EH (cell line): ENCODE measurements at places on chromosomes 1 and 21.
A peak's percentile ranks its signal among the peaks of the same experiment; 100 is the strongest.

DNA sequence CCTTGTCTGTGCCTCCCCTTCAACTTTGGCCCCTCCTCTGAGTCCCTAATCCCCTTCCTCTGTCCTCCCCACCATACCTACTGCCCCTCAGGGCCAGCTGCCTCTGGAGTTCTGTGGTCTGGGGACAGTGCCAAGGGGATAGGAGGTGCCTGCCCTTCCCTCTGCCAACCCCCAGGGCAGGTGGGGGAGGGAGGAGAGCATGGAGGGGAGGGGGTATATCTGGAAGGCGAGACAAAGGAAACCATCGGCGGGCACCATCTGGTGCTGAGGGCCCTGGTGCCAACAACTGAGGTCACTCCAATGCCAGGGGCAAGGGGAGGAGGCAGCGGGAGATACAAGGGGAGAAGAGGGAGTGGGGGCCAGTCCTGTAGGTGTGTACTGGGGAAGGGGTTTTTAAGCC lies 9.6 kb downstream of the RAB25 start:
- DNase-seq: no peak

- no peak for DNase-seq
Measured at GRCh38 chr1:208421486-208421885, 177.3 kb upstream of the PLXNA2 start.

DNA sequence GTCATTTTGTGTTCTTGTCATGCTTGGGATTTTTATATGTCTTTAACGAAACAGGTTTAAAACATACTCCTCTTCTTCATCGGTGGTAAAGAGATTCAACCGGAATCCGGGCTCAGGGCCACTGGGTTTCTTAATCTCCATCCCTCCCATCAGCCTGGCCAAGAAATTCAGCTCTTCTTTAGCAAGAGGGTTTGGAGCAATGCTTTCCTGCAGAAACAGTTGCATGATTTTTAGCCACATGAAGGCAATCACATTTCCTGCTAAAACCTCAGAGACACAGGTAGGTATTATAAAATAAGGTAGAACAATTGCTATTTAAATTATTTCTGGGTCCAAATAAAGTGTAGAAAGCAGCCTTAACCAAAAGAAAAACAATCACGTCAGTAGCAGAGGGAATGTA lies 22.7 kb upstream of the LSM10 start:
- DNase-seq: peak; percentile 16

DNA sequence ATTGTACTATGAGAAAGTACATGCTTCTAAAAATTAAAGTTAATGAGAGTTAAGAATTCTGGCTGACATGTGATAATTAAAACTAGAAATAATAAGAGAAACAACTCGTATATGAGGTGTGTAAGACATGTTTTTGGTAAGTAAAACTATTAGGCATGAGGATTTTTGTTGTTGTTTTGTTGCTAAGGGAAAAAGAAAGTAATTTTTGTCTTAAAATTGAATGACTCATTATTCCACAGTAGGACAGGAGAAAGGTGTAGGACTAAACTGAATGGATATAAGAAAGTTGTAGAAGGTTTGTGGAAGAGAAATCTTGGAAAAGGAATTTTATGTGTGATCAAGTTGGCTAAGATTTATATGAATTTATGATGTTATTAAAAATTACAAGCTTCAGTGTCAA lies 54.8 kb downstream of the TBX19 start:
- DNase-seq: no peak

DNA sequence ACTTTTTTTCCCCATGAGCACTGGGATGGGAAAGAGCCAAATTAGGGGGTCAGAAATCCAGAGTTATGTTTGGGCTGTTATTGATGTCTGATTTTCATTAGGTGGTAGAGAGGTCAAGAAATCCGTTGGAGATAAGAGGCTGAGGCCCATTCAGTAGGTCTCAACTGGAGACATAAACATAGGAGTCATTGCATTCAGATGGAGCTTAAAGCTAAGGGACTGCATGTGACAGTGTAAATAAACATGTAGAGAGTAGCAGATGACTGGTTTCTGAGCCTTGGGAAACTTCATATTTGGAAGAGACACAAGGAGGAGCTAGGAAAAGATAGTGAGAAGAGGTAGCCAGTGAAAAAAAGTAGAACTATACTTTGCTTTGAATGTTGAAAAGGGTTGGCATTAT lies 11.7 kb downstream of the PTPRC start:
- no peak for DNase-seq

DNA sequence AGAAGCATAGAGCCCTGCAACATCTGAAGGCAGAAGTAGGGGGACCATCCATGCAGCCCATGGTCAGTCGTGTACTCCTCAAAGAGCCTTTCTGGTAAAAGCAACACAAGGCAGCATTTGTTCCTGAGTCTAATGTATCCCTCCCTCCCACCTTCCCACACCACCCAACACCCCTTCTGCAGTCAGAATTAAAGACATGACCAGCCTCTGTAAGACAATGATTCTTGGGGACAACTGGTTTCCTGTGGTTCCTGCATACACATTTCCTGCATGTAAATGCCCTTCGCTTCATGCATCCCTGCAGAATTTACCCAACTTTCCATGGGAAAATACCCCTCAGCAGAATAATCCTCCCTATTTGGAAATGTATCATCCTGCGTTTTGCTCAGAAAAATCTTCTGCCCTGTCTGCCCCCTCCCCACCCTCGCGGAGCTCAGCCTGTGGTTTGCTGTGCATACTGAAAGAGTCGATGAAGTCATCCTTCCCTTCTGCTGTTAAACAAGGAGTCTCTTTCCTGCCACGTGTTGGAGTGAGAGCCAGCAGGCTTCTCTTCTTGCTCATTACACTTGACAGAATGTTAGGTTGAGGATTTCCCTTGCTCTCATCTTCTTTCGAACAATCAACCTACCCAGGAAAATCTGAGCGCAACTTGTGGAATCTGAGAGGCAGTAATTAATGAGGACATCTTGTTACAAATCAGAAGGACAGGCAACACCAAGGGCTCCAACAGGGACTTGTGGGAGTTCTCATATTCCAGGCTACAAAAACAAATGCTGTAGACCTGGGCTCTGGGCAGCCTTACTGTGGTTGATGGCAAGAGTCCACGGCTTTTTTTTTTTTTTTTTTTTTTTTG lies 4.7 kb downstream of the TNN start:
- DNase-seq: peak; percentile 82

DNA sequence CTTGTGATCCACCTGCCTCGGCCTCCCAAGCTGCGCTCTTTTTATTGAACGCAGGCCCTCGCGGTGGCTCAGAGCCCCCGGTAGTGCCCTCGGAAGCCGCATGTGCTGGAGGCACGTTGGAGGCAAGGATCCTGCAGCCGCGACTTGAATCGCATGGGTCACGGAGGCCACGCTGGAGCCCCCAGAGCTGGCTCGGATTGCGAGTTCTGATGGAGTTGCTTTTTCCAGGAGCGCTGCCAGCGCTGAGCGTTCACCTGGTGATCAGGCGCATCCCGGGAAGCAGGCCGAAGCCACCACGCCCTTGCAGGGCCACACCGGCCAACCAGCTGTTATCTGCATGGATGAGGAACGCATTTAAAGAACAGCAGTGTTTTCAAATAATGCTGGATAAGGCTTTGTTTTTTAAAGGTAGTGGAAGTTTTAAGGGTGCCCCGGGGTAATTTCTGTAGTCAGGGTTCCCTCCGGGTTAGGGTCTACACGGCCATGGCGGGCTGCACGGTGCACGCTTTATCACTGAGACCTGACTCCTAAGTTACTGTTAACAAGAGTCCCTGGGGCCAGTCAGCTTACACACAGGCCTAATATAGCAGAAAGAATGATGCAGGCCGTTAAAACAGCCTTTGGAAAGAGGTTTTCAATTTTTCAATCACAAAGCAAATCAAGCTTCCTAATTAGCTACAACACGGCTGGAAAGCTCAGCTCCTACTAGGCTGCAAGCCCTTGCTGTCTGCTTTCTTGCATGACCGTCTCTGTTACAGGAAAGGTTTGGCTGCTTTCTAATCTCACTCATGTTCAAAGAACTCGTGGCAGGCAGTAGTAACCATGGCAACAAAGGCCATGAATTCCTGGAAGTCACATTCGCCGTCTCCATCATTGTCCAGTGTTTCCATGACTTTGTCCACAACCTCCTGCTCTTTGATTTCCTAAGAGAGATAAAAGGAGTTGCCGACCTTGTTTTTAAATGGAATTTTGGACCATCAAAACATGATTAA lies 6.0 kb downstream of the S100B start:
- DNase-seq: peak; percentile 96

DNA sequence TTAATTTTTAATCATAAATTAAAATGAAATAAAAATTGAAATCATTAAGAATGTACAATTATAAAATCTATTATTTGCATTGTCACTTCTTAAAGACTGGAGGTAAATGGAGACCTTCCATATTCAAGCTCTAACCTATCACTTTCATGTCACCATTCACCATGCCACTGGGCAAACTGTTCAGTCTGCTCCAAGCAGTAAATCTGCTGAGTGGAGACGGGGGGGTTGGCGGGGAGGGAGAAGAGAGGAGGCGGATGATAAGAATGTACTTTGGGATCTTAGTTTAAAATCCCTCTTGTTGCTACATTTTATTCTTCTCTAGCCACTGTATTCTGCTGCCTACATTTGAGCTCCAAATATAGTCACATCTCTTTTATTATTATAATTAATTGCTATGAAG lies 365.9 kb upstream of the NFIA start:
- DNase-seq: no peak

DNA sequence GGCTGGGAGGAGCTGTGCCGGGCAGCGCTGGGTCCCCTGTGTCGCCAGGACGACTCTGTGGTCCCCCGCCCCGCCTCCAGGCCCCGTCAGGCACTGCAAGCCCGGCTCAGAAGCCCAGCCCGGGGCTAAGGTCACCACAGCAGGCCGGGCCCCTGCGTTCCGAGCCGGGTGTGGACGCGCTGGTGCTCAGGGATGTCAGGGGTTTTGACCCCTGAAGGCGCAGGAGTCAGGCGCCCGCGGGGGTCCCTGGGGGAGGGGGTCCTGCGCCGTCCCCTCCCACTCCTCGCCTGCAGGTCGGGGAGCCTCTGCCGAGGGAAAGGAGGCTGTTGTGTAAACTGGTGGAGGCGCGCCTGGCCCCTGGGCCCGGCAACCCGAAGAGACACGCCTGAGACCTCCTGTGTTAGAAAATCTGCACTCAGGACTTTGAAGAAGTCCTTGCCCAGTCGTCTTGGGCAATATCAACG lies 23.7 kb upstream of the TMEM54 start:
- no peak for DNase-seq

DNA sequence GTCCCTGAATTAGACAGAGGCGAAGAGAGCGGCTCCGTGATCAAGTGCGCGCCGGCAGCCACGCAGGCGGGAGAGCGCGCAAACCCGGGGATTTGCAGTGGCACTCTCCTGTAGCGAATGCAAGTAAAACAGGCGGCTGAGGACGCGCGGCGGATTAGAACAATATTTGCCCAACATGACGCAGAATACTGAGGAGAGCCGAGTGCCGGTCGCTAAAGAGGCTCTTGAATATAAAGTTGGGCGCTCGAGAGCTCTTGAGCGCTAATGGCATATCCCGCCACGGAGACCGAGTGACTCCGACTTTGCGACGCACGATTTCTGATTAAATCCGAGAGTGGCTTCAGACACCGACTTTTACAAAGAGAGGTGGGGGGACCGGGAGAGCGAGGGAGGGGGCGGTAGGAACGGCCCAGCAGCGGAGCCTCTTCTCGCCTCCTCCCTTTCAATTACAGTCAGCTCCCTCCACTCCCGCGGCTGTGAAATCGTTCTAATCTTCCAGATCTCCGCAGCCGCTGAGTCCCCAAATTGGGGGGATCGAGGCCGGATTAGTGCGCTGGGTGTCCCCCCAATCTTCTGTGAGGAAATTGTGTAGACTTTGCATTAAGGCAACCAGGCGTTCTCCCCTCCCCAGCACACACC lies 2.3 kb downstream of the PAX7 start:
- no peak for DNase-seq

- no peak for DNase-seq
Measured at GRCh38 chr1:186421446-186421845, 39.5 kb downstream of the PDC start.

GRCh38 chr1:17293681-17294425 lies 14.1 kb upstream of the PADI4 start:
- no peak for DNase-seq

- no peak for DNase-seq
Measured at GRCh38 chr1:154752273-154753030, 117.6 kb downstream of the KCNN3 start.

- DNase-seq: no peak
Measured at GRCh38 chr1:38151399-38151798, 104.8 kb upstream of the POU3F1 start.

GRCh38 chr1:19656134-19656779 lies 8.4 kb upstream of the HTR6 start:
- no peak for DNase-seq

- no peak for DNase-seq
Measured at GRCh38 chr1:167094690-167095089, 815 bp downstream of the STYXL2 start.

DNA sequence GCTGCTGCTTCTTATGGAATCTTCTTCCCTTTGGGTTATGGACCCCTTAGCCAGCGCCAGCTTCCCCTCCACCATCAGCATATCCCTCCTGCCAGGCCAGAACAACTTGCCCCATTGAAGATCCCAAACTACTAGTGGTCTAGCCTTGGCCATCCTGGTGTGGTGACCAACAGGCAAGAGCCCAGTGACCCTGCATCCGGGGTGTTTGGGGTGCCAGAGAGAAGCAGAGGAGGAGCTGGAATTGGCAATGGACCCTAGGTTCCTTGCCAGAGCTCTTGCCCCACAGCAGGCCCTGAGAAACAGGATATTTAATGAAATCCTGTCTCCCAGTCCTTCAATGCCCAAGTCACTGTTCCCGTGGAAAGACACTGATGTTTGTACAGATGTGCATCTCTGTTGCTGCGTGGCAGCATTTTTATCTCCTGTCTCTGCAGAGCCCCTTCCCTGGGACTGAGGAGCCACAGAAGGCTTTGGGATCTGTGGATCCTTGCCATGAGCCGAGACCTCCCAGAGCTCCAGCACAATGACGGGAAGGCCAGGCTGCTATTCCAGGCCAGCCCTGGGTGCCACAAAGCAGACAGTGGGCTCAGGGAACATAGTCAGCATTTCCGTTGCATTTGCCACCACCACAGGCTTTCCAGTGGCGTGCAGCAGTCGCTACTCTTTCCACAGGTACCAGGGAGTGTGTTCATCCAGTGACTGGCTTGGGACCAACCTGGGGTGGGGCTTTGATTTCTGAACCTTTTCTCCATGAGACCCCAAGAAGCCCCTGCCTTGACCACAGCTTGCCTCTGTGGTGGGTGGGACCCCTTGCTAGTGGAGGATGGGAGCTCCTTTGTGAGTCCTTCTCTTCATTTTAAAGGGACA lies 21.6 kb downstream of the NAV1 start:
- peak; percentile 32 for DNase-seq

GRCh38 chr1:108750476-108751181 lies 4.2 kb downstream of the STXBP3 start:
- peak; percentile 10 for DNase-seq

DNA sequence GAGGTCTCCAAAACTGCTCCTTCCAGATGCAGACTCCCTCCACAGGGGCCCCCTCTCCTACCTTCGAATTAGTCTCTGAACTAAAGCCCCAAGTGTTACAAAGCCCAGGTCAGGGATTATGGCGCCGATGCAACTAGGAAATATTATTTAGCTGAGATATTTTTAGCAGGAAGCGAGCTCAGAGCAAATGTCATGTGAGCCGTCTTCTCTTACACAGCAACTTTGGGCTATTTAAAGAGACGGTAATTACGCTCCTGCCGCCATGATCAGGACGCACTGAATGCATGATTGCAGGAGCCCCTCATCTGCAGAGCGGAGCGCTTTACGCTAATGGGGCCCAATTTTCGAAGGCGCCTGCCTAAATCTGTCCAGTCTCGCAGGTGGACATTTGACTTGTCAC lies 55.3 kb upstream of the TARDBP start:
- no peak for DNase-seq

- no peak for DNase-seq
Measured at GRCh38 chr21:46095083-46095719, 2.7 kb upstream of the COL6A2 start.

- no peak for DNase-seq
Measured at GRCh38 chr21:41716751-41717150, 50.1 kb downstream of the RIPK4 start.
